ENCODE measurements at places on chromosomes 6 and 20.
A peak's percentile ranks its signal among the peaks of the same experiment; 100 is the strongest.

DNA sequence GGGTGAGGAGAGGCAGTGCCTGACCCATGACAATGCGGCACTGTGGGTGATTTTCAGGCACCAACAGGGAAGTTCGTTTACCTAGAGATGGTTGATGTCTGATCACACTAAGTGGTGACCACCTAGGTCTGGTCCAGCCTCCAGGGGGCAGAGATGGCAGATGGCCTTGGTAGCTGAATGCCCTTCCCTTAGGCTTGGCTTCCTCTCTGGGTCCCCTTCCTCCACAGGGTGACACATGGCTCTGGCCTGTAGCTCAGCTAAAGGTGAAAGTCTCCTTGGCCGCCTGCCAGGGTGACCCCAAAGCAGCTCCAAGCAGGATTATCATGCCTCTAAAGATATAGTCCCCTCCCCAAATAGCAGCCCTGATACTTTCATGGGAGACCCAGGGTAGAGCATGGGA, 6.4 kb downstream of the GDAP1L1 start:
- DNase-seq, result no peak

- DNase-seq, result no peak
Observed at GRCh38 chr6:43294536-43294935, 3.5 kb upstream of the SLC22A7 start.

GRCh38 chr6:149176971-149177667, 140.4 kb upstream of the TAB2 start:
- no peak for DNase-seq

- no peak for DNase-seq
Observed at GRCh38 chr6:112956696-112957535, 609.8 kb downstream of the RFPL4B start.

DNA sequence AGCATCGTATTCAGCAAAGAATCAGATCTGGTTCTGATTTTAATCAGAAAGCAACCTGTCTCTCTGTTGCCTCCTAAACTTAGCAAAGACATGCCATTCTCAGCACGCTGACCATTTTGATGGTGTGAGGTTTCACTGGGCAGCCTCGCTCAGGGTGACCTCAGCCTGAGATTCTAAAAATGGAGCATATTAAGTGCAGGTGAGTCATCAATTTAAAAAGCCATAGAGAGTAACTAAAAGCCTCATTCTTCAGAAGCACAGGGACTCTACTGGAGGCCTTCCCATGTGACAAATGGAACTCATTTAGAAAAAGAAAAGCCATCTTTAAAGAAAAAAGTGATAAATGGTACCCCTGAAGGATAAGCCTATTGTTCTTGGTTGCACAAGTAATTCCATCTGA, 91.3 kb downstream of the FILIP1 start:
- no peak for DNase-seq

GRCh38 chr6:89117211-89118108, at the start of gene SRSF12:
SRSF12 (minus strand) TSS chr6:89118071; CDS start chr6:89117887, 184 bp downstream.
- DNase-seq, result peak; percentile 19

GRCh38 chr6:135922174-135922573, 70.7 kb downstream of the PDE7B start:
- DNase-seq, result no peak

DNA sequence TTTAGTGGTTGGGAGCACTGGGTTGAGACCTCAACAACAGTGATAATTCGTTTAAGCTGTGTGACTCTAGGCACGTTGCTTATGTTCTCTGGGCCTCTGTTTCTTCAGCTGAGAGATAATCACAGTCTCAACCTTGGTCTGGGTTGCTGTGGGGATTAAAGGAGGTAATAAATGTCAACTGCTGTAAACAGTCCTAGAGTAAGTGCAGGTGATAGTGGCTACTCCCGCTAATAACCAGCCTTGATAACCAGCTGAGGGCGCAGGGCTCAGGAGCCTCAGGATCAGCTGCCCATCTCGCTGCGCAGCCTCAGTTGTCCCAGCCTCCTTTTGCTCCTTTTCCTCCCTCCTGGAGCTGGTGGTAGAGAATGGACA, 58.0 kb downstream of the JARID2 start:
- DNase-seq, result no peak

DNA sequence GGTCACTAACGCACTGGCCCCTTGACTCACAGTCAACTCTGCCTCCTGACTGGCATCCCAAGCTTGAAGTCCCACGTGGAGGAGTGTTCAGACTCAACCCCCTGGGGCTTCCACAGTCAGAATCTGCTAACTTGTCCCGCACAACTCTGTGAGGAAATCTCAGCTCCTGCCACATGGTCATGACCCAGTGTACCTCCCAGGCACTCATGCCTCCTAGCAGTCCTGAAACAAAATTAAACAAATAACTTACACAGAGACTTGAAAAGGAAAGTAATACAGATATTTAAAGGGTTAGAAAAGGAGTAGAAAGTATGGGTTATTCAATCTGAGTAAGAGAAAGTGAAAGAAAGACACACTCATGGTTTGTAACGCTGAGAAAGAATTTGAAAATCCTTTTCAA, 134.9 kb downstream of the GMDS start:
- no peak for DNase-seq

- no peak for DNase-seq
Observed at GRCh38 chr6:169292338-169293124, 38.9 kb upstream of the THBS2 start.

DNA sequence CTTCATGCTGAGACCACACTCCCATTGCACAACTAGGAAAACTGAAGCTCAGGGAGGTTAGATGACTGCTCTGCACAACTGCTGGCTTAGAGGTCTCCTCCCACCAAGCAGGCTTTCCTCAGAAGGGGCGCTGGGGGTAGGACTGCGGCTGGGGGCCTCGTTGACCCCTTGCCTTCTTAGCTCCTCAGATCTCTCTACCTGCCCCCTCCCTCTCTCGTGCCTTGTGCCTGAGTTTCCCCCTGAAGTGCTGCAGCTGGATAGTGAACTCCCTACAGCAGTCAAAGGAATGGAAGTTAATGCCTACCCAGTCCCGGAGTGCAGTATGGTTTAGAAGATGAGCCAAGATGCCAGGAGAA, 149.8 kb downstream of the GRM4 start:
- no peak for DNase-seq

GRCh38 chr6:160766989-160767646, 65.1 kb downstream of the PLG start:
- DNase-seq, result peak; percentile 41

- DNase-seq, result peak; percentile 33
Observed at GRCh38 chr6:15417811-15418210, 171.9 kb downstream of the JARID2 start.

- no peak for DNase-seq
Observed at GRCh38 chr20:44126445-44126844, 60.5 kb downstream of the JPH2 start.

GRCh38 chr6:102619585-102619984, 1226.1 kb downstream of the GRIK2 start:
- DNase-seq, result no peak

- no peak for DNase-seq
Observed at GRCh38 chr20:61134296-61135030, 117.6 kb upstream of the CDH4 start.

DNA sequence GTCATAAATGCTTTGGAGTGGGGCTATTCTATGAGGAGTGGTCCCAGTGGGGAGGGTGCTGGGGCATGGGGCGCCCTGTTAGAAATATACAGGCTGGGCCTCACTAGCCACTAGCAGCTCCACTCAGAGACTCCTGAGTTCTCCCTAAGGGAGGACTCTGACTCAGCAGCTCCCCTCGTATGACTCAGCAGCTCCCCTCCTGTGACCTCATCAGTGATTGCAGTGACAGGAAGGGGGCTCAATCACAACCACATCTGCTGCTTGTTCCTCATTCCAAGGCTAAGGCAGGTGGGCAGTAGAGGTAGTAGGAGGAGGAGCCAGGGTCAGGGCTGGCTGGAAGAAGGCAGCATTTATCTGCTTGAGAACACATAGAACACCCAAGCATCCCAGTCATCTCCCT, 73.7 kb downstream of the PRND start:
- DNase-seq, result no peak

GRCh38 chr6:42871711-42872110, 7.7 kb upstream of the RPL7L1 start:
- no peak for DNase-seq

DNA sequence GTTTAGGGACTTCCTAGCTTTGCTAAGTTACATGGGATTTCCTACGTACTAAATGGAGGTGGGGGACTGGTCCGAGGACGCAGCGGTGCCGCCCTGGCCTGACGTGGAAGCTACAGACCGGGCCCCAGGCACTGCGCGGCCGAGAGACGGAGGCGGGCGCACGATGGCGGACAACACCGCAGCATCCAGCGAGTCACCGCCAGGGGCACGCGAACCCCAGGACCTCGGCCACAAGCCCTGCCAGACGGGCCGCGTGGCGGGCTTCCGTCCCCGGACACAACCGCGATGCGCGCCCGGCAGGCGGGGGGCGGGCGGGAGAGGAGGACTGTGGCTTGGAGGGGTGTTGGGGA, 1516.9 kb upstream of the DEFB115 start:
- DNase-seq, result no peak

- DNase-seq, result no peak
Observed at GRCh38 chr6:150116200-150116800, 26.5 kb upstream of the PPP1R14C start.
